ENCODE measurements at places on chromosomes 4 and X.

- DNase-seq, result no peak
Measured at GRCh38 chrX:9151772-9152307, 117.9 kb upstream of the FAM9B start.

- no peak for DNase-seq
Measured at GRCh38 chr4:87053176-87053658, 118.4 kb downstream of the AFF1 start.

GRCh38 chr4:83569987-83570386 lies 34.1 kb downstream of the GPAT3 start:
- DNase-seq, result no peak

DNA sequence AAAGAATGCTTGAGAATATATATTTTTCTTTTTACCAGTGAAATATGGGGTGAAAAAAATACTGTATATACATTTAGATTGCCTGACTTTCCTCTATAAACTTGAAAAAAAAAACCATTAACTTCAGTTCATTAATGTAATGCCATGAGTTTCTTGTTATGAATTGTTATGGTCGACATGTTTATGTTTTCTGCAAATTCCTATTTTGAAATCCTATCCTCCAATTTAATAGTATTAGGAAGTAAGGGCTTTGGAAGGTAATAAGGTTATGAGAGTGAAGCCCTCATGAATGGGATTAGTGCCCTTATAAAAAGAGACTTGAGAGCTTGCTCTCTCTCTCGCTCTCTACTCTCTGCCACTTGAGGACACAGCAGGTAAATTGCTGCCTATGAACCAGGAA lies 211.4 kb downstream of the LDB2 start:
- no peak for DNase-seq

- DNase-seq, result no peak
Measured at GRCh38 chrX:68851082-68851481, 22.3 kb downstream of the EFNB1 start.
